ENCODE measurements at places on chromosomes 7 and 10.

GRCh38 chr7:7869036-7869435 lies 99.6 kb upstream of the GLCCI1 start:
- DNase-seq = no peak

GRCh38 chr7:157527686-157528085 lies 190.9 kb downstream of the DNAJB6 start:
- DNase-seq = no peak

DNA sequence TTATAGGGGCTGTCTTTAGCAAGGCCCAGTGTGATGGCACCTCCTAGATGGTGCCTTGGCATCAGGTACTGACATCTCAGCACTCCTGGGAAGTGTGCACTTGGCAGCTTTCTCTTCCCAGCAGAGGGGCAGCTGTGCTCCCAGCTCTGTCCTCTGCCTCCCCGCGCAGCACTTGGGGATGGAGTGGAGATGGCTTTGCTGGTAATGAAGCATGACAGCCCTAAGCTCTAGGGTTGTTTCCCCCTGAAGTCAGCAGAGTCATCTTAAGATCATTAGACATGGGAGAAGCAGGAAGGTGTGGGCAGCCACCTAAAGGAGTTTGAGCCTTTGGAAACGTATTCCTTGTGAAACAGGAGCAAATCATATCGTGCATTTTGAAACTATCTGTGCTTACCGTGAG lies 46.7 kb downstream of the HTRA1 start:
- no peak for DNase-seq

- no peak for DNase-seq
Measured at GRCh38 chr10:30980951-30981616, 50.6 kb downstream of the ZNF438 start.

- DNase-seq = no peak
Measured at GRCh38 chr7:40230101-40230500, 95.3 kb downstream of the SUGCT start.

GRCh38 chr10:62002753-62003152 lies 101.3 kb downstream of the ARID5B start:
- DNase-seq = no peak

GRCh38 chr10:93478873-93479272 lies 3.3 kb downstream of the MYOF start:
- DNase-seq = no peak

GRCh38 chr7:64555046-64555445 lies 7.8 kb downstream of the ZNF680 start:
- DNase-seq = no peak

DNA sequence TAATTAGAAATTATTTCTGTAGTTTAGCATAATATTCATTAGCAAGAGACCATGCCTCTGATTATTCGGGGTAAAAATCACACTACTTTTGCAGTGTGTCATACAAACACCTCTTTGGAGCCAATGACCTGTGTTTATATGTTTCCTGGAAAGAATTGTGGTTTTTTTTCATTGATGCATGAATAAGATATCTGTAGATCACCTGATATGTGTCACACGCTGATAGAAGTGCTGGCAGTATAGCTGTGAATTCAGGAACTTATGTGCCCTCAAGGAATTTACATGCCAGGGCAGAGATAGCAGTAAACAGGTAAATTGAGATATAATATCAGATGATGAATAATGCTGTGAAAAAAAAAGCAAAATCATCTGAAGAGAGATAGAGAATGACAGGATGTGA lies 118.2 kb downstream of the VPS50 start:
- no peak for DNase-seq

All from activated CD8-positive, alpha-beta memory T cell treated with anti-CD3 and anti-CD28 coated beads for 1 hour (primary cell).